ENCODE measurements at places on chromosomes 5 and 9.

DNA sequence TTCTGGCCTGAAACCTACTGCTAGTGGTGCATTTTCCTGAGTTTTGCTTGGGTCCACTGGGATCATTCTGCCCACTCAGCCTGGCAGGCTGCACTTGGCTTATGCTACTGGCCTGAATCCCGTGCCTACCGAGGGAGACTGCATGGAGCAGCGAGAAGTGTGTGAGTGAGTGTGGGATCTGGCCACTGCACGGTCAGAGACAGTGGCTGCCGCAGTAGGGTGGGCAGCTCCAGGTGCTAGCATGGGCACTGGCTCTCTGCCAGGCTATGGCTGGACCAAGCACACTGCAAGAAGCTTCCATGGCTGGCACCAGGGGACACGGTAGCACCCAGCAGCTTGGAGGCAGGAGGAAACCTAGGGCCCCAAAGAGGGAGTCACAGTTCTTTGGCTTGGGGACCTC is 1058.7 kb upstream of the ACO1 start:
- no peak overlapping the region for H3K4me3 ChIP-seq
- no peaks in the 10 kb centered on the region for H3K27me3 ChIP-seq
- no peak for DNase-seq

GRCh38 chr9:132040246-132040645 is 39.4 kb downstream of the MED27 start:
- H3K36me3 ChIP-seq = no peaks in the 10 kb centered on the region
- no peak for DNase-seq

GRCh38 chr5:154898210-154898609 is 39.8 kb downstream of the CNOT8 start:
- no peak overlapping the region for H3K4me3 ChIP-seq
- H3K4me1 ChIP-seq = peaks cover 9% of the 10 kb centered on the region
- H3K27ac ChIP-seq = no peak overlapping the region

DNA sequence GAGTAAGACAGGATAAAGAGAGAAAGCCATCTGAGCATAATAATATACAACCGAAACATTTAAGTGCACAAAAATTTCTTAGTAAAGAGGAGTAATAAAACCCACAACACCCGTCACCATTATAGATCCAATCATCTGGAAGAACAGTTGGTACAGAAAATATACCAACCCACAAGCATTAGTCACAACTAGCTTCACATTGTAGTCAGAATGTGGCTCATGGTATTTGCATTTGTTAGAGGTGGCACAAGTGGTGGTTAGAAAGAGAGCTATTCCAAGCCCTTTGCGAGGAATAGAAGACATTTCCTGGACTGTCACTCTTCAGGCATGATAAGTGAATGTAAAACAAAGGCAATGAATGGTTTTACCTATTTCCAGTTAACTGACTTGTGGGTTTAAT is 677.5 kb upstream of the ST8SIA4 start:
- H3K36me3 ChIP-seq = no peaks in the 10 kb centered on the region
- no peak overlapping the region for H3K4me3 ChIP-seq
- no peaks in the 10 kb centered on the region for H3K27me3 ChIP-seq
- no peak for DNase-seq
- no peaks in the 10 kb centered on the region for H3K4me1 ChIP-seq

GRCh38 chr9:27033815-27034403 is 28.4 kb upstream of the LRRC19 start:
- H3K27me3 ChIP-seq = no peaks in the 10 kb centered on the region
- H3K36me3 ChIP-seq = no peaks in the 10 kb centered on the region
- no peak overlapping the region for H3K27ac ChIP-seq
- H3K4me1 ChIP-seq = no peaks in the 10 kb centered on the region
- no peak overlapping the region for H3K4me3 ChIP-seq
- DNase-seq = no peak

DNA sequence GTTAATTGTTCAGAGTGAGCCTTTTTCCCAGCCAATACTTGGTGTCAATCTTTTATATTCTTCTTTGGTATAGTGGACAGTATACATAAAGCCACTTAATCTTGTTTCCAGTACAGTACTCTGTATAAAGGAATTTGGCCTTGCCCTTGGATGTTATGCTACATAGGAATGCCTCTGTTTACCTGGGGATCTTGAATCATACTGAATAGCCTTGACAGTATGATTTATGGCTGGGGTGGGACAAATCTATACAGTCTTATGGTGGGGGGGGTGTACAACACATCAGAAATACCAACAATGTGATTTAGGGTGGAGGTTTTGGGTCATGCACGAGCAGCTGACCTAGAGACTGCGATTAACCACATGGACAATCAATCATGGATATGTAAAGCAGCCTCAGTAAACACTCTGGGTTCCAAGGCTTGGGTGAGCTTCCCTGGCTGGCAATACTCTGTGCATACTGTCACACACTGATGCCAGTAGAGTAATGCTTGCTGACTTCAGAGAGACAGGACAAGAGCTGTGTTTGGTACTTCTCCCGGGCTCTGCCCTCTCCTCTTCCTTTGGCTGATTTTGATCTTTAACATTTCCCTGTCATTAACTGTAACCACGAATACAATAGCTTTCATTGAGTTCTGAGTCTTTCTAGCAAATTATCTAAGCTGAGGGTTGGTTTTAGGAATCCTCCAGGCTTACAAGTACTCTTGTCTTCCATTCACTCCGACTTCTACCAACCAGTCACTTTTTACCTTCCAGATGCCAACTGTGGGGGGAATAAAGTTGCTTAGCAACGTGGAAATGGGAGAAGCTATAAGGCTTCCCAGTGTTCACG is 84.6 kb downstream of the IARS1 start:
- peaks cover 46% of the 10 kb centered on the region for H3K36me3 ChIP-seq
- H3K4me3 ChIP-seq = no peak overlapping the region
- H3K4me1 ChIP-seq = no peaks in the 10 kb centered on the region
- no peak overlapping the region for H3K27ac ChIP-seq
- DNase-seq = no peak

DNA sequence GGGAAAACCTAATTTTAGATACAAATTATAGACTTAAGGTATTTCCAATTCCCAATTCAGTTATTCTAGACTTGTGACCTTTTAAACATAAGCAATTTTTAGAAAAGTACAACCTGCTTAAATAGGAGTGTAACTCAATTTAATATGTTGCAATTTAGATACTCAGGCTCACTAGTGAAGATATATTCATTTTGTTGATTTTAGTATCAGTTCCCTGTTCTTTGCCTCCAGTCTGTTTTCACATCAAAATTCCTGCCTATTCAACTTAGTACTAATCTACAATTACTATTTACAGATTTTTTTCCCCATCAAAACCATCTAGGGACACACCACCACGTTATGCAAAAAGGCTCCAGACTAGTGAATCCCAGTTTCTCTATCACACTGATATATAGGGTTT is 30.4 kb downstream of the PWWP2A start:
- H3K27ac ChIP-seq = no peak overlapping the region
- no peak overlapping the region for H3K4me3 ChIP-seq
- DNase-seq = no peak

- peak overlapping the region; percentile 47 for H3K4me3 ChIP-seq
- peaks cover 4% of the 10 kb centered on the region for H3K4me1 ChIP-seq
- no peak for DNase-seq
- H3K27me3 ChIP-seq = no peaks in the 10 kb centered on the region
- H3K27ac ChIP-seq = peak overlapping the region; percentile 27
Measured at GRCh38 chr5:54883374-54884194, 101.8 kb downstream of the ESM1 start.

GRCh38 chr5:59485629-59486439 is 407.7 kb downstream of the PDE4D start:
- H3K36me3 ChIP-seq = no peaks in the 10 kb centered on the region
- no peaks in the 10 kb centered on the region for H3K4me1 ChIP-seq
- no peak for DNase-seq
- no peak overlapping the region for H3K27ac ChIP-seq
- no peaks in the 10 kb centered on the region for H3K27me3 ChIP-seq

DNA sequence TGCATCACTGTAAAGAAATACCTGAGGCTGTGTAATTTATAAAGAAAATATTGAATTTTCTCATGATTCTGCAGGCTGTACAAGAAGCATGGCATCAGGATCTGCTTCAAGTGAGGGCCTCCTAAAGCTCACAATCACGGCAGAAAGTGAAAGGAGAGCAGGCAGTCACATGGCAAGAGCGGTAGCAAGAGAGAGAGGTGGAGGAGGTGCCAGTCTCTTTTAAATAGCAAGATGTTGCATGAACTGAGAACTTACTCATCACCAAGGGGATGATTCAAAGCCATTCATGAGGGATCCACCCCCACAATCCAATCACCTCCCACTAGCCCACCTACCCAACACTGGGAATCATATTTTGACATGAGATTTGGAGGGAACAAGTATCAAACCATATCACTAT is 184.5 kb upstream of the PAPPA start:
- DNase-seq = no peak
- no peaks in the 10 kb centered on the region for H3K27me3 ChIP-seq
- H3K36me3 ChIP-seq = no peaks in the 10 kb centered on the region
- H3K27ac ChIP-seq = no peak overlapping the region
- H3K4me3 ChIP-seq = no peak overlapping the region

- no peak overlapping the region for H3K27ac ChIP-seq
Measured at GRCh38 chr5:166245556-166245955, 2045.9 kb upstream of the WWC1 start.

GRCh38 chr5:120552638-120553037 is 88.5 kb downstream of the PRR16 start:
- no peak overlapping the region for H3K27ac ChIP-seq
- no peaks in the 10 kb centered on the region for H3K36me3 ChIP-seq
- no peak overlapping the region for H3K4me3 ChIP-seq
- H3K4me1 ChIP-seq = no peaks in the 10 kb centered on the region

- peak overlapping the region; percentile 47 for H3K4me3 ChIP-seq
- H3K36me3 ChIP-seq = no peaks in the 10 kb centered on the region
- peaks cover 5% of the 10 kb centered on the region for H3K27me3 ChIP-seq
- H3K4me1 ChIP-seq = peaks cover 49% of the 10 kb centered on the region
- peak overlapping the region; percentile 18 for H3K27ac ChIP-seq
Measured at GRCh38 chr5:139391570-139392323, 2.0 kb upstream of the MZB1 start.

DNA sequence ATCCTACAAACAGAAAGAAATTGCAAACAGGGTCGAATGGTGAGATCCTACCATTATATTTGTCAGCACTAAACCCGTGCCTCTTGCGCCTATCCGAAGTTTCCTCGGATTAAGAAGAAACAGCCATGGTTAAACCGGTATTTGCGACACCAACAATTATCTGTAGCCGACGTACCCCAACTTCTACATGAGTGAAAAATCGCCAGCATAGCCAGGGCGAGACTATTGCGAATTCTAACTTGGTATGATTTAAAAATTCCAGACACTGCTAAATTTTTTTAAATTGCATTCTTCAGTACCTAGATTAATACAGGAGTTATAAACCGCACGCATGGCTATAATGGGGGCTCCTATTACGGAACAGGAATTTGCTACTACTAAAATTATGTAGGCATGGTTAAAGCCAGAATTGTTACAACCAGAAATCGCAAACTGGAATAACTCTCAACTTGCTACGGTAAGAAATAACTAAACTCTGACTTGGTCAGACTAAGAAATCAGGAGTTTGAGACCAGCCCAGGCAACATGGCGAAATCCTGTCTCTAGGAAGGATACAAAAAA is 25.3 kb upstream of the ANXA2R start:
- peaks cover 29% of the 10 kb centered on the region for H3K4me1 ChIP-seq
- H3K4me3 ChIP-seq = peak overlapping the region; percentile 75
- H3K27me3 ChIP-seq = no peaks in the 10 kb centered on the region
- no peak for DNase-seq

DNA sequence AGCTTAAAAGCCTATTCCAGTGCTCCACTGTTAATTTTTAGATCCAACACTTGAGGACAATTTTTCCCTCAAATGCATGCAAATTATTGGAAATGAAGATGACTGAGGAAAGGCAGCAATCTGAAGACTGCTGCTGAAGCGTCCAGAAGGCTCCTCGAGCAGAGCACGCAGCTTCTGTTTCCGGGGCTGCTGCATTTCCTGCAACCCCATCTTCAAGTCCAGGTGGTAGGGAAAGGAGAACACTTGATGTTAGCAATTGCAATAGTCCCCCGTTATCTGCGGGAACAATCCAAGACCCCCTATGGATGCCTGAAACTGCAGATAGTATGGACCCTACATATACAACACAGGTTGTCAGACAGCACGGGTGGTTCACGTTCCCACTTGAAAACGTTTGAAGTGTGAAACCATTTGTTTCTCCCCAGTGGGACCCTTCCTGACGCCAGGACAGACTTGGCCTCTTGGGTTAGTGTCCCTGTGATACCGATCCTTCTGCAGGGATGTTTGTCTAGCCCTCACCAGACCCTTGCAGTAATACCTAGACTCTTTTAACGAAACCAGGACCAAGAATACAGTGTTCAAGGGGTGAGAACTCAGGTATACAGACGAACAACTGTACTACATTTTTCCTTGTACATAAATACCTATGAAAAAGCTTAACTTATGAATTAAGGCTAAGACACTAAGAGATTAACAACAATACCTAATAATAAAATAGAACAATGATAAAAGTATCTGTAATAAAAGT is 152.3 kb downstream of the HSD17B3 start:
- H3K27me3 ChIP-seq = no peaks in the 10 kb centered on the region
- H3K4me3 ChIP-seq = no peak overlapping the region
- no peak overlapping the region for H3K27ac ChIP-seq
- no peaks in the 10 kb centered on the region for H3K36me3 ChIP-seq

- H3K36me3 ChIP-seq = no peaks in the 10 kb centered on the region
- peaks cover 21% of the 10 kb centered on the region for H3K4me1 ChIP-seq
- H3K27ac ChIP-seq = no peak overlapping the region
- H3K27me3 ChIP-seq = no peaks in the 10 kb centered on the region
- H3K4me3 ChIP-seq = no peak overlapping the region
Measured at GRCh38 chr9:133969681-133970580, 22.2 kb downstream of the VAV2 start.

GRCh38 chr9:137035507-137035834 is 3.6 kb upstream of the FUT7 start:
- no peak overlapping the region for H3K4me3 ChIP-seq
- no peak overlapping the region for H3K27ac ChIP-seq
- H3K36me3 ChIP-seq = peaks cover 7% of the 10 kb centered on the region
- no peak for DNase-seq

GRCh38 chr5:88660264-88660946 is 222.6 kb downstream of the MEF2C start:
- DNase-seq = no peak
- peak overlapping the region; percentile 44 for H3K4me3 ChIP-seq
- peaks cover 12% of the 10 kb centered on the region for H3K4me1 ChIP-seq
- H3K27me3 ChIP-seq = peaks cover 26% of the 10 kb centered on the region
- no peaks in the 10 kb centered on the region for H3K36me3 ChIP-seq

DNA sequence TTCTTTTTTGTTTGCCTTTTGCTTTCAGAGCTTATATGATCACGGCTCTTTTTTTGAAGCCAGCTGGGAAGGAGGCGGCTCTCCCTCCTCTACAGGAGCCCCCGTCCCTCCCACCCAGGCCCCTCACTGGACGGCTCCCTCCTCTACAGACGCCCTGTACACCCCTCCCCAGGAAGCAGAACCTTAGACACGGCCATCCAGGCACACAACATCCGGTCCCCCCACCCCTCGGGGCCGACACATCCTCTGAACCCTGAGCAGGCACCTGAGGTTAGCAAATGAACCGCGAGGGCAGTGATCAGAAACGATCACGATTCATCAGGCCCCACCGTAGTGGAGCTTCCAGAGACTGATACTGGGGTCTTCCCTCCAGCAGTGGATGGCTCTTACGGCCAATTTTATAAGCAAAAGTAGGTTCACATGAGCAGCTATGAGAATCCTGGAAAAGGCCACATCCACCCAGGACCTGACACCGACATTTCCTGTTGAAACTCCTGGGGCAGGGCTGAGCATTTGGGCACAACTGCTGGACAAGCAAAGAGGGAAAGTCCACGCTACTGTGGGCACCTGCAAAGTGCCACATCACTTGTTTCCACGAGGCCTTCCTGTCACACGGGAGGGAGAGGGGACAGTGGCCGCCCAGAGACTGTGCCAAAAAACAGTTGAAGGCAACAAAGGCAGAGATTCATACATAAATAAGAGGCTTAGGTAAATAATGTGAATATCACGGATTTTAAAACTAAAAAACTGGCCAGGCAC is 78.9 kb downstream of the SEMA4D start:
- no peak overlapping the region for H3K4me3 ChIP-seq
- H3K4me1 ChIP-seq = no peaks in the 10 kb centered on the region
- no peak overlapping the region for H3K27ac ChIP-seq
- DNase-seq = no peak
- H3K36me3 ChIP-seq = no peaks in the 10 kb centered on the region

All from vagina (tissue), 2 donors.